Stimulated activated CD4-positive, alpha-beta T cell treated with anti-CD3 and anti-CD28 coated beads, Interleukin-1b, Interleukin-23, amount 100 ng/mL, for 4 hours (primary cell): ENCODE measurements at places on chromosomes 6 and 20.
A peak's percentile ranks its signal among the peaks of the same experiment; 100 is the strongest.

DNA sequence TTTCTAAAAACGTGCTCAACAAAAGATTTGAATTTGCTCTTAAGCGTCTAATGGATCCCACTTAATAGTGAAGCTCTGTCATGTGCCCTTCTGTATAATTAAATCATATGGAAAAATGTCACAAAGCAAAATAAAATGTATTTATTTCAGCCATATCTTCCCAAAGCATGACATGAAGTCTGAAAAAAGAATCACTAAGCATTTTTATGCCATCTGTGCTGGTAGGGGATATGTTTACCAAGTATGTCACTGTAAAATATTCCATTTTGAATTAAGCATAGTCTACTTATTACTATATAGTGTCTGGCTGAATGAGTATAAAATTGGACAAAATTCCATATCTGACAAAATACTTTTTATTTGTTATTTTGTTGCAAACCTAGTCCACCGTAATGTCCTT is 248.0 kb upstream of the QKI start:
- no peak for DNase-seq

- no peak for DNase-seq
Observed at GRCh38 chr6:46901882-46902314, 19.8 kb downstream of the ADGRF5 start.

DNA sequence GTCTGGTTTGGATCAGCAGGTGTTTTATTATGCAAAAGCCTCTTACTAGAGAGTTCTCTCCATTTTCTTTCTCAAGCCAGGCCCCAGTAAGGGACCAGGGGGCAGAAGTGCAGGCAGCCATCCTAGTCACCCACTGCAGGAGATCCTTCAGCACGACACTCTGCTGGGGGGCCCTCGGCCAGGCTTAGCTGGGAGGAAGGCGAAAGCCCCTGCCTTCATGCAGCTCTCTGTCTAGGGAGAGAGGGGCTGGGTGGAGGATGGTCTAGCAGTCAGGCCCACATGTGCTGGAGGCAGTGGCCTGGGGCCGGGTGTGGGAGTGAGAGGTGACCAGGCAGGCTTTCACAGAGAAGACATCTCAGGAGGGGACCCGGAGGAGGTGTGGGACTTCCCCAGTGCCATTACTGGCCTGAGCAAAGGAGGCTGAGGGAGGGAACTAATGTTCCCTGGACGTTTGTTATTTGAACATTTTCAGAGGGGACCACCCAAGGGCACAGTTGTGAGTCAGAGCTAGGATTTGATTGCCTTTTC is 33.5 kb upstream of the VSTM2L start:
- DNase-seq: no peak

DNA sequence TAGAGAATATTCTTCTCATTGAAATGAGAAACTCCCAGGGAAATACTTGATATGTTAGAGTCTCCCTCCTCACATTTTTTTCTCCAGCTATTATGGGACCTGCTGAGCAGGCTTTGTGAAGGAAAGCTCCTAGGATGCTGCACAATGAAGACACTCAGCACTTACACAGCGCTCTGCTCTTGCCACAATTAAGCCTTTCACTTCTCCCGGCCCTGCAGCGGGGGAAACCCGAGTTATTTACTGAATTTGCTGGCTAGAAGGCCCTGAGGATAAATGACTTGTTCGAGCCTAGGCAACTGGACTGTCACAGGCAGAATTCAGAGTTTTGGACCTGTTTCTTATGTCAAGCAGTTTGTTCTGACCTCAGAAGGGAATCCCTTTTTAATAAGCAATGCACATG is 102.0 kb downstream of the MAP3K7 start:
- DNase-seq: no peak

DNA sequence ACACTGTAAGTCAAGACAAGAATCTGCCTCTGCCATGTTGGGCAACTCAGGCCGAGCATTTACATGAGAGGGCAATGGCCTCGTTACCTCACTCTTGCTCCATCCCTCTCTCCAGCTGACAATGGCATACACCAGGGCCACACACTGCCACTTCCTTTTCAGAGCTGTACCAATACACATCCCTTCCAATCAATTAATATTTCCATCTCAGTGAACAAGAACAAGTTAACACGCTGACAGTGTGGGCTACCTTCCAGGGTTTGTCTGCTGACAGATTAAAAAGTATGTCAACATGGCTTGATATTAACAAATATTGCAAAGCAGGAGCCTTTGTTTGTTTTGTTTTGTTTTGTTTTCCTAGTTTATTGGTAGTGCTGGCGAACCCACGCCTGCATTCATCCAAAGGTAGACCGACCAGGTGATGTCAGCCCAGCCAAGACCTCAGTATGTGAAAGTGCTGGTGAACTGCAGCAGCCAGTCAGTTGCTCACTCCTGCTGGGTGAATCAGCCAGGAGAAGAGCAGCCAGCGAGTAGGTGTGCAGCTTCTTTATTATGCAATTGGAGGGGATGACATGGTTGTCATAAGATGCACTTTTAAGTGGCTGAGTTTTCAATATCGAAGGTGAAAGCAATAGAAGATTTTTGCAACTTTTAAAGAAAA is 487.3 kb upstream of the JARID2 start:
- peak; percentile 31 for DNase-seq

DNA sequence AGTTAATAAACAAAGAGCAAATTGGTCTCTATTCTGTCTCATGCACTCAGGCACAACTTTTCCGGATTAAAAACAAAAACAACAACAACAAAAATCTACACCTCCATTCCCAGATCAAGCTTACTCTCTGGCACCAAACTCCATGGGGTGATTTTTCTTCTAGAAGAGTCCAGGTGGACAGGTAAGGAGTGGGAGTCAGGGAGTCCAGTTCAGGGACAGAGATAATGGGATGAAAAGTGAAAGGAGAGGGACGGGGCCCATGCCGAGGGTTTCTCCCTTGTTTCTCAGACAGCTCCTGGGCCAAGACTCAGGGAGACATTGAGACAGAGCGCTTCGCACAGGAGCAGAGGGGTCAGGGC is 437 bp upstream of the HLA-A start:
- DNase-seq: no peak

GRCh38 chr6:119612176-119612891 is 262.8 kb upstream of the MAN1A1 start:
- DNase-seq: no peak

- DNase-seq: no peak
Observed at GRCh38 chr6:158422629-158423238, 110.5 kb downstream of the TULP4 start.

DNA sequence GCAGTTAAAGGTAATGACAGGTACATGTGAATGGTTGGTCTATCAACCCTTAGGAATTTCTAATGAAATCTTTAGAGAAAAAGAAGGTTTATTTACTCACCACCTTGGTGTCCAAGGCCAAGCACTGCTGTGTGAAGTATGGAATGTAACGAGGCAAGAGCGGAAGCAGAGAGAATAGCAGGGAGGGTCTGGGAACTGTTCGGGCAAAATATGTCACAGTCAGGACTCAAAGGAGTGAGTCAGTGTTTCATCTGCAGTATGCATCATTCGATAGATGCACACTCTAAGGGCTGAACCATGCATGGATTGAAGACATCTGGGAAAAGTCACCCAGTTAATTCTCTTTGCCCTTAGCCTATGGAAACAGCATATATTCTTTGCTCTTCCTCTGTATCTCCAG is 33.2 kb downstream of the ADGRF5 start:
- no peak for DNase-seq

GRCh38 chr20:20837574-20838021 is 125.2 kb upstream of the RALGAPA2 start:
- DNase-seq: peak; percentile 7

GRCh38 chr6:40440053-40440452 is 147.1 kb downstream of the LRFN2 start:
- no peak for DNase-seq

DNA sequence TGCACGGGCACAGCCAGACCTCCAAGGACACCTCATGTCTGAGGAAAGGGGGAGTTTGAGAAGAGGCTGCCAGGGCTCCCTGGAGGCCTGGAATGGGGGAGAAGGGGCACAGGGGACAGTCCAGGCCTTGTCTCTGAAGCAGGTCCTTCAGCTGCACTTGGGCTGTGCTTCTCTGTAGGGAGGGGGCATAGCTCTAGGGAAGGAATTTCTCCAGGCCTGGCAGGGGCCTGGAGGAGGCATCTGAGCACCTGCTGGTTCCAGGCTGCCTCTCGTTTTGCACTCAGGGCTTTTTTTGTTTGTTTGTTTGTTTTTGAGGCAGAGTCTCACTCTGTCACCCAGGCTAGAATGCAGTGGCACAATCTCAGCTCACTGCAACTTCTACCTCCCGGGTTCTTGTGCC is 67.7 kb downstream of the BCAS4 start:
- DNase-seq: no peak

GRCh38 chr6:129709769-129710449 is at the start of gene ARHGAP18:
Gene ARHGAP18, minus strand, starts transcription at chr6:129710177. Its CDS starts 41 bp downstream, at chr6:129710136.
- DNase-seq: peak; percentile 49
